ENCODE measurements at places on chromosomes 3 and 15.

DNA sequence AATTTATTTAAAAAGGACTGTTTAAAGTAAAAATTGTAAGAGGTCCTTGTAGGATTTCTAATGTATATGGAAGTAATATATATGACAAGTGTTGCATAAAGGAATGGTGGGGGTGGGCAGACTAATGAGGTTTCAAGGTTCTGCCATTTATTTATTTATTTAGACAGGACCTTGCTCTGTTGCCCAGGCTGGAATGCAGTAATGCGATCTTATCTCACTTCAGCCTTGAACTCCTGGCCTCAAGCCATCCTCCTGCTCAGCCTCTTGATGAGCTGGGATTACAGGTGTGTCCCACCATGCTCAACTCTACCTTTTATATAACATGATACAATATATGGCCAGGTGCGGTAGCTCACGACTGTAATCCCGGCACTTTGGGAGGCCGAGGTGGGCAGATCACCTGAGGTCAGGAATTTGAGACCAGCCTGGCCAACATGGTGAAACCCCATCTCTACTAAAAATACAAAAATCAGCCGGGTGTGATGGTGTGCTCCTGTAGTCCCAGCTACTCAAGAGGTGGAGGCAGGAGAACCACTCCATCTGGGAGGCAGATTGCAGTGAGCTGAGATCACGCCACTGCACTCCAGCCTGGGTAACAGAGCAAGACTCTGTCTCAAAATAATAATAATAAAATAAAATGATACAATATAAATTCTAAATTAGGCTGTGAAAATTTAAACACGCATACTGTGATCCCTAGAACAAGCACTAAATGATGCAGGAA, 33.8 kb upstream of the IGF2BP2 start:
- DNase-seq, result no peak

- no peak for DNase-seq
These were observed 23.6 kb upstream of the BCL2A1 start for GRCh38 chr15:79994615-79995014.

- DNase-seq, result no peak
These were observed 54.5 kb downstream of the ALDH1A2 start for GRCh38 chr15:58010983-58011382.

DNA sequence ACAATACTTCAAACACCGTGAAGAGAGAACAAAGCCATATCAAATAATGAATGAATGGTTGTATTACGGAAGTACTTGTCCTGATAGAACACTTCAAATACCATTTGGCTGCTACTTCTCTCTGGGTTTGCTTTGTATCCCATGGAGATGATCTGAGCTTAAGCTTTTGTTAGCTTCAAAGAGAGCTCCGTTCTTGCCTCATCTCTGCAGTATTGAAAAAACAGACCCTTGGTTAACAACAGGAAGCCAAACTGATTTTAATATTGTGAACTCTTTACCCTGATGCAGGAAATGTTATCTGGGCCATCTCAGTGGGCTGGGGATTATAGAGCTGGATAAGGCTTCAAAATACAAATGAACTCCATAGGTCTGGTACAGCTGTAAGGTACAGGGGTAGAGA, 101.0 kb downstream of the CHL1 start:
- no peak for DNase-seq

GRCh38 chr3:140384028-140384771, 293.7 kb upstream of the TRIM42 start:
- no peak for DNase-seq
